IMR-90 (cell line): ENCODE measurements at places on chromosomes 5 and 9. TPM values are rescaled to one million over a fixed set of nuclear protein-coding genes. Genes with fewer than 3 reads are reported as not detected.

RETREG1 gene
- 0.17 TPM in 1 of 2 replicates, not detected in the other for polyA plus RNA-seq

ZNF454 gene
- polyA plus RNA-seq, result 0.07 and 0.12 TPM in 2 replicates

CERCAM gene
- 118 and 146 TPM in 2 replicates for polyA plus RNA-seq

GAS1 gene
- 2.2 and 2.6 TPM in 2 replicates for polyA plus RNA-seq

PCDHGC4 gene
- 0.60 and 0.65 TPM in 2 replicates for polyA plus RNA-seq

OBP2B gene
- polyA plus RNA-seq, result not detected in 2 replicates

PCDHGC3 gene
- polyA plus RNA-seq, result 58.9 and 72.1 TPM in 2 replicates

ABLIM3 gene
- 69.9 and 71.1 TPM in 2 replicates for polyA plus RNA-seq

WDR36 gene
- polyA plus RNA-seq, result 9.4 and 11.9 TPM in 2 replicates

PHYKPL gene
- polyA plus RNA-seq, result 24.5 and 25.5 TPM in 2 replicates

PCDHGB6 gene
- polyA plus RNA-seq, result 1.4 and 1.5 TPM in 2 replicates

PCDHB15 gene
- 0.14 and 0.17 TPM in 2 replicates for polyA plus RNA-seq

CMYA5 gene
- polyA plus RNA-seq, result 0.39 and 0.60 TPM in 2 replicates

GABRA1 gene
- not detected in 2 replicates for polyA plus RNA-seq

RASEF gene
- polyA plus RNA-seq, result 0.05 TPM in 1 of 2 replicates, not detected in the other

FOXD4L5 gene
- not detected in 2 replicates for polyA plus RNA-seq

DMAC1 gene
- 14.5 and 19.5 TPM in 2 replicates for polyA plus RNA-seq

PTGDS gene
- 0.87 and 1.2 TPM in 2 replicates for polyA plus RNA-seq

BNC2 gene
- 15.5 and 16.6 TPM in 2 replicates for polyA plus RNA-seq

VAV2 gene
- polyA plus RNA-seq, result 13.4 and 13.5 TPM in 2 replicates

TMEFF1 gene
- polyA plus RNA-seq, result 0.62 and 0.89 TPM in 2 replicates

IFNA2 gene
- polyA plus RNA-seq, result not detected in 2 replicates

MLANA gene
- not detected in 2 replicates for polyA plus RNA-seq

RPL12 gene
- 2,087 and 2,379 TPM in 2 replicates for polyA plus RNA-seq

SLC34A1 gene
- polyA plus RNA-seq, result not detected in 2 replicates

MYORG gene
- 0.60 TPM in 2 replicates for polyA plus RNA-seq

PCDHA13 gene
- not detected in 2 replicates for polyA plus RNA-seq

MTX3 gene
- 4.0 and 6.6 TPM in 2 replicates for polyA plus RNA-seq

PCDH1 gene
- 0.74 and 0.82 TPM in 2 replicates for polyA plus RNA-seq

PAPPA gene
- 8.3 and 8.6 TPM in 2 replicates for polyA plus RNA-seq

ERGIC1 gene
- 185 and 192 TPM in 2 replicates for polyA plus RNA-seq

SLC34A3 gene
- polyA plus RNA-seq, result not detected in 2 replicates

CD274 gene
- polyA plus RNA-seq, result 13.9 and 17.4 TPM in 2 replicates

PAEP gene
- not detected in 2 replicates for polyA plus RNA-seq

TEX48 gene
- polyA plus RNA-seq, result not detected in 2 replicates

PITX1 gene
- 29.8 and 41.9 TPM in 2 replicates for polyA plus RNA-seq

LHX6 gene
- 0.05 and 0.17 TPM in 2 replicates for polyA plus RNA-seq

RGS7BP gene
- polyA plus RNA-seq, result not detected in 2 replicates

FOXD4 gene
- 0.03 and 0.09 TPM in 2 replicates for polyA plus RNA-seq

PCDHGB7 gene
- 7.4 and 8.1 TPM in 2 replicates for polyA plus RNA-seq

WDR31 gene
- 0.19 and 0.29 TPM in 2 replicates for polyA plus RNA-seq

PCDHGA2 gene
- polyA plus RNA-seq, result 3.6 and 4.0 TPM in 2 replicates

OR1J4 gene
- not detected in 2 replicates for polyA plus RNA-seq
